ENCODE measurements at places on chromosomes 5 and 9. TPM values are rescaled to one million over a fixed set of nuclear protein-coding genes. Genes with fewer than 3 reads are reported as not detected.

Gene KCNN2
- 0.86 TPM for polyA plus RNA-seq

Gene MCC
- 17.0 TPM for polyA plus RNA-seq

Gene IL3
- not detected for polyA plus RNA-seq

Gene NHP2
- polyA plus RNA-seq, result 93.1 TPM

Gene BAG1
- 26.4 TPM for polyA plus RNA-seq

Gene NANS
- polyA plus RNA-seq, result 111 TPM

Gene RNF208
- 0.17 TPM for polyA plus RNA-seq

Gene DPM2
- 25.3 TPM for polyA plus RNA-seq

Gene MZB1
- not detected for polyA plus RNA-seq

Gene PCDHGA8
- polyA plus RNA-seq, result 0.93 TPM

Gene CSF1R
- polyA plus RNA-seq, result 0.09 TPM

Gene EGFLAM
- polyA plus RNA-seq, result 20.1 TPM

Gene HTR1A
- polyA plus RNA-seq, result not detected

Gene PRUNE2
- 1.1 TPM for polyA plus RNA-seq

Gene CPEB4
- 20.3 TPM for polyA plus RNA-seq

Gene PDE6A
- polyA plus RNA-seq, result not detected

Gene ACSL6
- not detected for polyA plus RNA-seq

Gene SLC6A18
- not detected for polyA plus RNA-seq

Gene DNM1
- polyA plus RNA-seq, result 17.4 TPM

Gene DDX4
- polyA plus RNA-seq, result not detected

Gene ADAMTS2
- 25.8 TPM for polyA plus RNA-seq

Gene BDP1
- 10.5 TPM for polyA plus RNA-seq

Gene ADGRD2
- polyA plus RNA-seq, result not detected

Gene SKP2
- 21.6 TPM for polyA plus RNA-seq

Gene GFPT2
- 13.9 TPM for polyA plus RNA-seq

Gene NIPAL4
- 0.20 TPM for polyA plus RNA-seq

Gene MCTP1
- 0.66 TPM for polyA plus RNA-seq

Gene NSMF
- polyA plus RNA-seq, result 20.7 TPM

Gene CCNI2
- not detected for polyA plus RNA-seq

Gene OR1J2
- not detected for polyA plus RNA-seq

Gene PCDHA5
- not detected for polyA plus RNA-seq

Gene SLC25A48
- polyA plus RNA-seq, result not detected

Gene C9orf153
- polyA plus RNA-seq, result 0.30 TPM

Gene C7
- polyA plus RNA-seq, result 17.1 TPM

Gene SNCB
- polyA plus RNA-seq, result 0.20 TPM

Gene CCL27
- polyA plus RNA-seq, result not detected

Gene KIF2A
- 37.2 TPM for polyA plus RNA-seq

Gene TMEM215
- not detected for polyA plus RNA-seq

Gene SOX30
- 0.09 TPM for polyA plus RNA-seq

Gene GGTA1
- not detected for polyA plus RNA-seq

Gene PCDHB14
- polyA plus RNA-seq, result 1.1 TPM

Gene CDH9
- polyA plus RNA-seq, result not detected

Gene CBY3
- not detected for polyA plus RNA-seq

Gene CKMT2
- 0.11 TPM for polyA plus RNA-seq

Gene PSD2
- polyA plus RNA-seq, result not detected

Gene TMEFF1
- polyA plus RNA-seq, result 0.45 TPM

Gene SLC25A2
- not detected for polyA plus RNA-seq

Gene TMEM252
- polyA plus RNA-seq, result not detected

Measured in AG04450 (cell line).